NCI-H2029 (cell line): ENCODE measurements at places on chromosomes 2 and 18.

DNA sequence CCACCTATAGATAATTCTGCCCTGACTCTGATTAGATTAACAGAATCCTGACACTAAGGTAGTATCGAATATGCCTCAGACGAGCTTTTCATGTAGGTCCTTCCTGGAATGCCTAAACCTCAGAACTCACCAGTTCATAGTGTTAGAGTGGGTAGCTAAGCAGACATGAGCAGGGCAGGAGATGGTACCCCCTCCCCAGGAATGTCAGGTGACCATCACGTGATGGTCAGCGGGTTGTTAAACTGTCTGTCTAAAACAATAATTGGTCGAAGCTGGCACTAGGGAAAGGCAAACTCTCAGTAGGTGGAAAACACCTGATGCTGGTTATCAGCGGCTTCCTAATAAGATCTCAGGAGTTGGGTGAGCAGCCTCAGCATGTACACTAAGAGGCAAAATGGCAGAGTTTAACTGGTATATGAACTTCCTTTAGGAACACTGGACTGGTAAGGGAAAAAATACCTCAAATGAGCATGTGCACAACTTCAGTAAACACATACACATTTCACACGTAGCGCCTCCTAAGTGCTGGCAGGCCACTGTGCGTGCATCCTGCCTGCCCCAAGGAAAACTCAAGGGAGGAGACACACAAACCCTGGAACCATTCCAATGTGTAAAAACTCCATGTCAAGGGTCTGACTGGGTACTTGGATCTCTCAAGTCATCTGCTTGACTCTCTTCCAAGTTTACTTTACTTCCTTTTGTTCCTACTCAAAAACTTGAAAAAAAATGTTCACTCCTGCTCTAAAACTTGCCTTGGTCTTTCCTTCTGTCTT is 339.5 kb downstream of the GULP1 start:
- no peak for DNase-seq

- DNase-seq = no peak
These were observed 162.3 kb downstream of the ACKR3 start for GRCh38 chr2:236731767-236732580.

DNA sequence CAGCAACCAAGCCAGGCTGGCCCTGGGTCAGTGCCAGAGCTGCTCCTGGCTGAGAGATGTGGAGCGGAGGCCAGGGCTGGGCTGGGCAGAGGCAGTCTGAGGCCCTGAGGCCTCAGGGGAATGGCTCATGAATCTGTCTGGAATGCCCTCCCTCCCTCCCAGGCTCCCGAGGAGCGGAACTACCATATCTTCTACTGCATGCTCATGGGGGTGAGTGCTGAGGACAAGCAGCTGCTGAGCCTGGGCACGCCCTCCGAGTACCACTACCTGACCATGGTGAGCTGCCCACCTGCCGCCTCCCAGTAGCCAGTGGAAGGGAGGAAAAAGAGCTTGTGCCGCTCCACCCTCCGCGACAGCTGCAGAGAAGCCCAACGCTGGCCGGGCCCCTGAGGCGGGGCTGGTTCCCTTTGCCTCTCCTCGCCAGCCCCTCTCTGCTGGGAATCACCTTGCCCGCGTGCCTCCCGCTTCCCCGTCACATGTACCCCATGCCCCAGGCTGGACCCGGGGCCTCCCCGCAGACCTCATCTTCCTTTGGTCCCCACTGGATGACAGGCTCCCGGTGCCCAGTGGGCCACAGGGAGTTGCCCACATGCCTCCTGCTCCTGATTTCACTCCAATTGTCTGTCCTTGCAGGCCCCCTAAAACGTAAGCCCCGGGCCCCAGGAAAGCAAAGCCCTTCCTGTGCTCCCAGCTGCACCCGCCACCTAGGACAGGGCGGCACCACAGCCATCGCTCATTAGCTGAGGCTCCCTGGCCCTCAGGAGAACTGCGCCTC is 41.1 kb downstream of the MYO7B start:
- DNase-seq = no peak

GRCh38 chr18:65436430-65436829 is 314.4 kb upstream of the CDH7 start:
- no peak for DNase-seq

DNA sequence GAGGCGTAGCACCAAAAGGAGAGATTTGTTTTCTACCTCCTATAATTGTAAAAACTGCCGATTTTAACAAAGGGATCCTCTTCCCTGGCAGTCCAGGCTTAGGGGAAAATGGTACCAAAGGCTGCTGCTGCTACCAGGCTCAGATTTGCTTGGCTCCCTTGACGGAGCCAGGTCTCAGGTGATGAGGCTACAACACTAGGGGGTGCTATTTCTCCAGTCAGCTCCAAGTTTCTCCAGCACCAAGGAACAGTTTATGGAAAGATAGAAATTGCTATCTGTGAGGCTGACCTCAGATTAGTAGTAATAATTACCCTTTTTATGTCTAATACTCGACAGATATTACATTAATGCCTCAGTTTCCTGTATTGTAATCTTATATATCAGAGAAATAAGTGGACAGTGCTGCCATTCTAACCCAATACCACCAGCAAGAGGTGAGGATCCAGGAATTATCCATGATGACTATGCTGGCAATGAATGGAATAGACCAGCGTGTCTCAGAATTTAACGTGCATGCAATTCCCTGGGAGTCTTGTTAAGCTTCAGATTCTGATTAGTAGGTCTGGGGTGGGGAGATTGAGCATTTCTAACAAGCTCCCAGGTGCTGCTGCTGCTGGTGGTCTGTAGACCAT is 111.3 kb downstream of the ESCO1 start:
- peak; percentile 6 for DNase-seq

DNA sequence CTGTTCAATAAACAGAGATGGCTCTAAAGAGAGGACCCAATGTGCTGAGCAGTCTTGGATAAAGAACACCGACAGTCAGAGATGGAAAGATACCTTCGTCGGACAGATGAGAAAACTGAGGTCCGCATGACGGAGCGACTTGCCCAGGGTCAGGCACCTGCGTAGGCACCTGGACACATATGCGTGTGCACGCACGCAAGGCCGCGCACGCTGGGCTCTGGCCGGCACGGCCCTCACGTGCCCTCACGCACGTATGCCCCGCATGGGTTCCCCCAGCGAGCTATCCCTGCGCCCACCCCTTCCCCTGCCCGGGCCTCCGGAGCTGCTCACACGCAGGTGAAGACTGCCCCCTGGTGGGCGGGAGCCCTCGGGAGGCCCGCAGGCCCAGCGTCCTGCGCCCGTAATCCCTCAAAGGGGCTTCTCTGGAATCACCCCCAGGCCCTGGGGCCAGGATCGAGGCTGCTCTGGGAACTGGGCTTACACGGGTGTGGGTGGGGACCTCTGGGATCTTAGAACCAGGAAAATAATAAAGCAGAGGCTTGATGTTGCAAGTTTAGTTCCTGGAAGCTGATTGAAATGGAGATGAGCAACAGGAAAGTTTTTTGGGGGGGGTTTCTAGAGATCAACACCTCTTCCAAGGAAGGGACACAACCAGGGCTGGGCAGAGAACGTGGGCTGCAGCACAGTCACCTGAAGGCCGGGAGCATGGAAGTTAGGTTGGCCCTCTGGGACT is 246.3 kb downstream of the TNS1 start:
- peak; percentile 8 for DNase-seq

DNA sequence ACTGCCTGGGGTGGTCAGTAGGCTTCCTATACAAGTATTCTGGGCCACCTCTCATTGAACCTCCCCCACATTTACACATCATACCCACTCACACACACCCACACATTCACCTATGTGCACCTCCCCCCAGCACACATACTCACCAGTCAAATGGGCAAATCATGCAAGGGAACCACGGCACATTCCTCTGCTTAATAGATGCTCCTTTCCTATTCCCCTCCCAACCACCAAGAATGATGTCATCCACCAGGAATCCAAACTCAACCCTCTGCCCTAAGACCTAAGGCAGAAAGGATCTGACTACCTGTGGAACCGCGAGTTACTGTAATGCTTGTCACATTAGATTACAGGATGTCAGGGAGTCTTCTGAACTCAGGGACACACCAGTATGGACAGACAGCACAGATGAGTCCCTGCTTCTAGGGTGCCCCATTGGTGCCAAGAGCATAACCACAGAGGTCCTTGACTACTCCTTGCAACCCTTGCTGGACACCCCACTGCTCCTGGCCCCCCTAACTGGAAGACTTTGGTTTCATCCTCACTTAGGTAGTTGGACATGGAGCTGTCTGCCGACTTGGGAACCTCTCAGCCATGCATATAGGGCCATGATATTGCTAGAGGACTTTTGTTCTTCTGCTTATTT is 21.5 kb upstream of the CAB39 start:
- DNase-seq = no peak

- no peak for DNase-seq
These were observed 47.1 kb downstream of the HS6ST1 start for GRCh38 chr2:128271597-128271910.

DNA sequence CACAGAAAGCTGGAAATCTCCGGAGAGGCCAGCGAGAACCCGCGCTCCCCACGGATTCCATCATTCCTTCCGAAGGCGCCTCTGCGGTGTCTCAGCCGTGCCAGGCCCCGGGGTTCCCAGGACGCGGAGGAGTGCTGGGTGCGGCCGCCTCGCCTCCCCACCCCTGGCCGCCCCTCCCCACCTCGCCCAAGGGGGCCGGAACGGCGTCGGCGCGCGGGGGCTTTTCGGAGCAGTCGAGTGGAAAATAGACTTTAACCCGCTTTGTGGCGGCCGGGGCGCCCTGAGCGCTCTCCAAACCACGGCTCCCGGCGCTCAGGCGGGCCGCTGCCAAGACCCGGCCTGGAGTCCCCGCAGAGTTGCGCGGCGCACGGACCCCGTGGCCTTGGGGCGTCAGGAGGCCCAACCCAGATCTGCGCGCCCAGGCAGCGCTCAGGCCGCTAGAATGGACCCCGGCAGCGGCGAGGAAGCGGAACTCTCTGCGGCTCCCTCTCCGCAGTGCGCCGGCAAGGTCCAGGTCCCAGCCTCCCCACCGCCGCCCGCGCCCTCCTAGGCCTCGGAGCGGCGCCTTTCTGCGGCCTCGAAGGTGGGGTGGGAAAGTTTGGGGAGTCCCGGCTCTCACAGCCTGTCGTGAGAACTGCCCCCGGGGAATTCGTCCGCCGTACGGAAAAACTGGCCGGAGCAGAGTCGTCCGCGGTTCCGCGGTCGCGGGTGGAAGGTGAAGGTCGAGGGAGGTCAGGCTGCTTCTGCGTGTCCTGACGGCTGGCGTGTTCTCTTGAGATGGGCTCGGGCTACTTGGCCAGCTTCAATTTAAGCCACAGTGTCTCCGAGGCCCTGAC is 1.2 kb upstream of the EMX1 start:
- DNase-seq = peak; percentile 13

DNA sequence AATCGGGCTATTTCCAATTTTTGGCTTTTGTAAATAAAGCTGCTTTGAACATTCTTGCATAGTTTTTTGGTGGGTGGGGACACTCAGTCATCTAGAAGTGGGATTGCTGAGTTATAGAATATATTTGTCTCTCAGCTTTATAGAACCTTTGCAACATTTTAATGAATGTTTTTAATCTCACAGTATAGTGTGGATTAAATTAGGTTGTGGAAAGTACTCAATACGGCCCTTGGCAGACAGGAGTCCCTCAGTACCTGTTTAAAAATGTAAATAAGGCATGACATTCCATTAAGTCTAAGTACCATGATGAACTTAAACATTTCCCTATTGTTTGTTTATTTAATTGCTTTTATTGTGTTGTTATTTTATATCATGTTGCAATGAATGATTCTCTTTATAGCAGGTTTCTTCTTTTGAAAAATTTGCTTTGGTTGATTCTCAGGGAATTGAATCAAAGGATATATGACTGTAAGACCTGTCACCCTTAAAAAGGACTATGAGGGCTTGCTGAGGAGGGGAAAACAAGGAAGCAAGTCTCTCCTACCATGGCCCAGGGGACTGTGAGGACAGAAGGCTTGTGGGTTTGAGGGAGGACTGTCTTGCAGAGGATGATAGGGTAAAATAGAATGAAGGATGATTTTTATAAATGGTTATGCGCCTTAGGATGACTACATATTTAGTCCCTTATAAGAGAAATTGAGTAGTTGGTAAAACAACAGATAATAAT is 165.1 kb downstream of the RPIA start:
- no peak for DNase-seq

DNA sequence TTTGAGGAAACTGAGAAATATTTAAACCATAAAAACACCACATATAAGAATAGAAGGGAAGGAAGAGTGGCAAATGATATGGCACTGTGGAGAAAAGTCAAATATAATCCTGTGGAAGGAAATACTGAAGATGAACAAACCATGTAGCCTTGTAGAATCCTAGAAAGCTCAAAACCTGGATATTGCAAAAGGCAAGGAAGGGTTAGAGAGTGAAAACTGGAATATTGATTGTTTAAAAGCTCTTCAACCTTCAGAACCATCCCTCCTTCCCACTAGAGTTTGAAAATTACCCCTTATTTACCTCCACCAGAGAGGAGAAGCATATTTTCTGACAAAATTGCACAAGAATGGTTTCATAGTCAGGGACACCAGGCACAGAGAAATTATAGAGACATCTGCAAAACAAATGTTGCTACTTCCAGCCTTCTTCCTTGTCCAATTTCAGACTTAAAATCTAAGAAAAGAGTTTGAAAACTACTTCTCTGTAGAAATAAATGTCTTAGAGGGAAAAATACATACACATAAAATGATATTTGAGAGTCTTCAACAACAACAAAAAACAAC is 48.0 kb downstream of the ANTXR1 start:
- no peak for DNase-seq

DNA sequence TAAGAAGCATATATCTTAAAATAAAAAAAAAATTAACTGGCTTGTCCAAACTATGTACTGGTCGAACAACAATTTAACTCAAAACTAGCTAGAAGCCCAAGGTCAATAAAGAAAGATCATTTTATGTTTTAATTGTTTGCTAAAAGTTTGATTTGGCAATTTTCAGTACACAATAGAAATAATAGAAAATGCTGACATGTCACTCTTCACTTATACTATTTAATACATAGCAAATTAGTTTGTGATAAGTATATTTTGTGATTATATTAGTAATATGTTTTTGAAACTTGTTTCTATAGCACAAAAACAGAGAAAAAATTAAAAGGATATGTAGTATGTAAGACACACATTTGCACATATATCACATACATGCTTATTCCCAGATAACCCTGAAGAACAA is 1938.6 kb upstream of the PIK3C3 start:
- DNase-seq = no peak

DNA sequence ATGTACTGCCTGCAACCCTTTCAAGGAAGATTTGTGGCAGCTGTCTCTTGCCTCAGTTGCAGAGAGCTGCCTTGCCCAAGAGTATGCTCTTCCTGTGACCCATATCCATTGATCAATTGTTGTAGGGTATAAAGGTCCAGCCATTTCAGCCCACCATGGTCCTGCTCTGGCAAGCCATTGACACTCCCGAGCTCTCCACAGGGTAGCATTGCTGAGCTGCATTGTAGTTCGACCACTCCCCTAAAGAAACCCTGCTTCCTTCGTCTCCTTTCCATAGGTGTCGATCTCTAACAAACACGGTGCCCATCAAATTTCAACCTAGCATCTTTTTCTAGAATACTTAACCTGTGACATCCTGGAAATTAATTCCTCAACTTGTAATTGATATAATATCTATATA is 104.9 kb upstream of the NDUFV2 start:
- DNase-seq = no peak

DNA sequence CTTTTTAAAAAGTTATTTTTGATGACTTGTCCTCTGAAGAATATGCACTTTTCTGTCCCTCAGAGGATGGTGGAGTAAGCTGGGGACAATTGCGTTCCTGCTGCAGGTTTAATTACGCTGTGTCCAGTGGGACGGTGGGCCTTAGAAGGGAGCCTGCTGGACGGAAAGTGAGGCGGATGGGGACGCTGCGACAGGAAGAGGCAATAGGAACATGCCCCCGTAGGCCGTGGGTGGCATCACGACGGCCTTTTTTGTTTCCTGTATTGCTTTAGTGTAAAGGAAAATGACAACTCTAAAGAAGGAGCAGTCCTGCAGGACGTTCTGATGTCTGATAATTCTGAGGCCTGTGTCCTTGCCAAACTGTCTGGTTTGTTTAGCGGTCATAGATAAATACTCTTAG is 121.6 kb downstream of the NFATC1 start:
- no peak for DNase-seq
